ENCODE measurements at places on chromosomes 3 and 15. TPM values are rescaled to one million over a fixed set of nuclear protein-coding genes. Genes with fewer than 3 reads are reported as not detected.
A peak's percentile ranks its signal among the peaks of the same experiment; 100 is the strongest.

The DGKG gene
- total RNA-seq, result 0.37 TPM

The KBTBD12 gene
- not detected for total RNA-seq

The NAALADL2 gene
- total RNA-seq, result 11.5 TPM

DNA sequence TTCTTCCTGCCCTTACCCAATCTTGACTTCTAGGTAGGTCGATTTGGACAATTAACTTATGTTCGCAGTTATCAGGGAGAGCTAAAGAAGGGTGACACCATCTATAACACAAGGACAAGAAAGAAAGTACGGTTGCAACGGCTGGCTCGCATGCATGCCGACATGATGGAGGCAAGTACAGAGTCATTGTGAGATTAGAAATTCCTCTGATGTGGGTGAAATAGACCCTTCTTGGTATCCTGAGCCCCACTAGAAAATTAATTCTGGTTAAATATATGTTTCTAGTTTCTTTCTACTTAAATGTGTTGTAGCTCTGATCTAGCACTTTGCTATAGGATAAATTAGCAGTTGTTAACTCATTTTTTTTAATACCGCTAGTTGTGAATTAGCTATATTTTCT lies 13.6 kb downstream of the LXN start:
- no peaks in the 10 kb centered on the region for H3K27me3 ChIP-seq
- H3K4me1 ChIP-seq, result no peaks in the 10 kb centered on the region
- DNase-seq, result no peak
- H3K36me3 ChIP-seq, result peaks cover 4% of the 10 kb centered on the region
- no peak overlapping the region for H3K27ac ChIP-seq

- H3K4me1 ChIP-seq, result no peaks in the 10 kb centered on the region
- no peaks in the 10 kb centered on the region for H3K36me3 ChIP-seq
- H3K27me3 ChIP-seq, result no peaks in the 10 kb centered on the region
- no peak for DNase-seq
- no peak overlapping the region for H3K27ac ChIP-seq
Observed at GRCh38 chr3:4994823-4995499, 15.7 kb downstream of the BHLHE40 start.

- no peak overlapping the region for H3K27ac ChIP-seq
- H3K4me3 ChIP-seq, result no peak overlapping the region
- H3K27me3 ChIP-seq, result peaks cover 80% of the 10 kb centered on the region
- no peak for DNase-seq
- peaks cover 32% of the 10 kb centered on the region for H3K4me1 ChIP-seq
Observed at GRCh38 chr15:101490408-101490891, 943 bp upstream of the PCSK6 start.

GRCh38 chr15:91199511-91199910 lies 99.5 kb downstream of the SV2B start:
- H3K27me3 ChIP-seq, result no peaks in the 10 kb centered on the region
- H3K4me3 ChIP-seq, result no peak overlapping the region
- peaks cover 14% of the 10 kb centered on the region for H3K4me1 ChIP-seq
- DNase-seq, result no peak
- no peak overlapping the region for H3K27ac ChIP-seq

DNA sequence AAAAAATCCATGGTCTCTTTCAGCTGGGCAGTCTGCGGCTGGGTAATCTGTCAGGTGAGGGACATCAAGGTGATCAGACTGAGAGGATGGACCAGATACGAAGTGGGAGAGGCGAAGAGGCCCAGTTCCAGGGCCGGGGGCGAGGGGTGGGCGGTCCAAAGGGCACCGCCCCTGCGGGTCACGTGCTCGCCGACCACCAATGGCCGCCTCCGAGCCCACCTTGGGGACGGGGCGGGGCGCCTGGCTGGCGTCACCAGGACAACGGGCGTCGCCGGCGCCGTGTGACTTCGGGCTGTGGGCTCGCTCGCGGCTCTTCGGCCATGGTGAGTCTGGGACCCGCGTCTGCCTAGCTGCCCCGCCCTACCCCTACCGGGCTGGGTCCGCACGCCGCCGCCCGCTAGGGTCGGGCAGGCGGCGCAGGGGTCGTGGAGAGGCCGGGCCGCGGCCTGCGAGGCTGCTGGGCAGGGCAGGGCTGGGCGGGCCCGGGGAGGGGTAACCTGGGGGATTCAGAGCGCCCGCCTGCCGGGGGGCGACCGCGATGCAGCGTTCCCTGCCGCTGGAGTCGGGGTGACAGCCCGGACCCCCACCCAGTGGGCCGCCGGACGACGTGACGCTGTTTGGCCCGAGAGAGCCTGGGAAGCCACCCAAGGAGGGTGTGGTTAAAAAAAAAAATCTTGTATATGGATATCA lies at the start of gene FBXL2:
Gene FBXL2 (plus strand): TSS at position 250 of the 690 bp plus-strand sequence. CDS start 71 bp downstream, at position 321.
- H3K27ac ChIP-seq, result no peak within 1 kb of the TSS
- peak within 1 kb of the TSS; percentile 71 for H3K4me3 ChIP-seq
- peak; percentile 96 for DNase-seq
- no peaks in the 10 kb centered on the region for H3K36me3 ChIP-seq
- H3K27me3 ChIP-seq, result peaks cover 11% of the 10 kb centered on the region
- no peaks in the 10 kb centered on the region for H3K4me1 ChIP-seq

DNA sequence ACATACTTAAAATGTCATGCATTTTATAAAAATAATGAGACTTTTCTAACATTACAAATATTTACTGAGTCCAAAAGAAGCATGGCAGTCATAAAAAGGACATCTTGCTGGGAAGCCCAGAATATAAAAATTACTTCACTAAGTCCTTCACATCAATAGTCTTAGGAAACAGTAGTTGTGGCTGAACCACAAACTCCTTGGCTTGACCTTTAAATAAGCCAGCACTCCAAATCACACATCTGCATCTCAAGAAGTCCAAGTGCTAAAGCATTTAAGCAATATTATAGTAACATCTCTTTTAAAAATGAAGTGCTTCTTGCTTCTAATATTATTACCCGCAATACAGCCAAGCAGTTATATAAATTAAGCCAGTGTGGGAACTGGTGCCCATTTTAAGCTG lies 8.8 kb downstream of the CCNL1 start:
- no peak overlapping the region for H3K4me3 ChIP-seq
- no peaks in the 10 kb centered on the region for H3K27me3 ChIP-seq
- no peak for DNase-seq
- peaks cover 10% of the 10 kb centered on the region for H3K4me1 ChIP-seq
- H3K36me3 ChIP-seq, result peaks cover 97% of the 10 kb centered on the region
- no peak overlapping the region for H3K27ac ChIP-seq
